ENCODE measurements at places on chromosomes 2 and 18.

DNA sequence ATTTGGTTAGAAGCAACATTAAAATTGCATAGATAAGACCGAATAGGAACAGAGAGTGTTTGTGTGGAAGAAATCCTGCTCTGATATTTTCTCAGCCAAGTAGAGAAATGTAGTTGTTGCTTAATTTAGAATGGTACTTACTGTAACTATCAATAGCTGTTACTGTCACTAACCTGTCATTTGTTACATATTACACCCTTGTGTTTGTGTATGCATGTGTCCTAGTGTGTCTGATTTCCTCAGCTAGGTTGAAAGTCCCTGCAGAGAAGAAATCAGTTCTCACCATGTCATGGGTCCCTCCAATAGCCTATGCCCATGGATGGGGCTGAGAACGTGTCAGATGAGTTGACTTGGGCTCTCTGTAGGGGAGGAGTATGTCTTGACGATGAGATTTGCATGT, 94.4 kb downstream of the SPTBN1 start:
- DNase-seq: no peak

DNA sequence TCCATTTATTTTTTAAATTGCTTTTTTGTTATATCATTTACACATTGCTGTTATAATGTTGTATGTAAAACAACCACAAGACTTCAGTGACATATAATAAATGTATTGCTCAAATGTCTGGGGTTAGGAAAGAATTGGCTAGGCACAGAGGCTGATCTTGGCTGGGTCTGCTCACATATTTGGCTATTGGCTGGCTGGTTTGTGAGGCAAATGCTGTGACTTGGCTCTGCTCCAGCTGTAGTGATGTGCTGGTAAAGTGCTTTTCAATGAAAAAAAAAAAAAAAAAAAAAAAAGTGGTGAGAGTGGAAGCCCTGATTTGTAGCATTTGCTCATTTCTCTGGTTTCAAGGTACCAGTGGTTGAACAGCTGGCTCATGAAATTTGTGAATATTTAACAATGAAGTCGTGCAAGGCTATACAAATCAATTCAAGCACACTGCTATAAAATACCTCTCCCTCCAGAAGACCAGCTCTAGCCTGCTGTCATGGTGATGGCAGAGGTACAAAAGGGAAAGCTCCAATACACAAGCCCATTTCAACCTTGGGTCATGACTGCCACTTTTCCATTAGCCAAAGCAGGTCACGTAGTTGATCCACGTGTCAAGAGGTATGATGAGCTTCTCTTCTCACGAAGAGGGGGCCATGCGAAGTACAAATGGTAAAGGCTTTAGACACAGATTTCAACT, 43.7 kb upstream of the RIT2 start:
- DNase-seq: no peak

- no peak for DNase-seq
These were observed 201.0 kb downstream of the SMAD7 start for GRCh38 chr18:48749768-48750167.

DNA sequence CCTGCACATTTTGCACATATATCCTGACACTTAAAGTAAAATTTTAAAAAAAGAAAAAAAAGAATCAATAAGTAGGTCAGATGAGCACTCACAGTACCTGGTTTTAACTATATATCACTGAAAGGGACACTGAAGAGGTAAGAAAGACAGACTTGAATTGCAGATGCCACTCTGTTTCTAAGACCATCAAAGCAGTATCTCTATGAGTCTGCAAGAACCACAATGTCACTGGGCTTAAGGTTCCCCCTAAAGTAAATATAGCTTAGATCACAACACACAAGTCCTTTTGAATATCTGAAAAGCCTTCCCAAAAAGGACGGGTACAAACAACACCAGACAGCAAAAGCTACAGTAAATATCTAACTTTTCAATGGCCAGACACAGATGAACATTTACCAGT, 57.6 kb downstream of the CYTIP start:
- no peak for DNase-seq

GRCh38 chr2:120516679-120517314, 170.9 kb downstream of the INHBB start:
- no peak for DNase-seq

GRCh38 chr2:240033330-240033678, 3.1 kb upstream of the OR6B2 start:
- DNase-seq: no peak

- DNase-seq: no peak
These were observed 15.1 kb upstream of the LIPG start for GRCh38 chr18:49546719-49547273.

DNA sequence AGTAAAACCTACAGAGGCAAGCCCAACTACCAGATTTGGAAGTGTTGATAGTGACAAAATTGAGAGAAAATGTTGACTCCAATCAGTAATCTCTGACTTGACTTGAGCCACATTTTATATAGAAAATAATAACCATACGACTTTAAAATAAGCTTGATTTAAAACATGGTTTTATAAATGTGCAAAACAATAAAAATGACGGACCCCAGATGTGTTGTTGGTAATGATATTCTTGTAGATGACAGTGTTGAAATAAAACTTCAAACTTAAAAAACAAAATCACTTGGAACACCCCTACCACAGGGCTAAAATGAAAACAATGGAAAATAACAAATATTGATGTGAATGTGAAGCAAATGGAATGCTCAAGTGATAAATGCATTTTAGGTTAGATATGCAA, 188.1 kb downstream of the SRBD1 start:
- DNase-seq: no peak

DNA sequence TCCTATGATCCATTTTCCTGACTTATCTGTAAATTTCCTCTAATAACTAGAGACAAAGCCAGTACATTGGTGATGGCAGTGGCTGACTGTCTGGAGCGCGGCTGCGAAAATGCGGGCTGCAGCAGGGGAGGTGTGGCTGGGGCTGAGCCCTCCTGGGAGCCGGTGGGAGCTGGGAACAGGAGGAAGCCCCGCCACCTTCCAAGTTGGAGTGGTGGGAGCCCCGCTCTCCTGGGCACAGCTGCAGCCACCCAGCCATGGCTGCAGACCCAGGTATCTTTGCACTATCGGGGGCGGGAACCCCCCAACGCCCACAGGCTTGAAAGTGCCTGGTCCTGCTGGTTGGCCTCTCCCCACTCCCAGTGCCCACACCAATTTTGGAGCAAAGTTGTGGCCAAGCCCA, 633.0 kb upstream of the TMEFF2 start:
- DNase-seq: no peak

GRCh38 chr2:197309691-197310231, 819 bp downstream of the ANKRD44 start:
- peak; percentile 57 for DNase-seq

- DNase-seq: no peak
These were observed 14.1 kb upstream of the HOXD1 start for GRCh38 chr2:176174382-176174823.

GRCh38 chr2:180004731-180005130, 2.4 kb downstream of the CWC22 start:
- no peak for DNase-seq

DNA sequence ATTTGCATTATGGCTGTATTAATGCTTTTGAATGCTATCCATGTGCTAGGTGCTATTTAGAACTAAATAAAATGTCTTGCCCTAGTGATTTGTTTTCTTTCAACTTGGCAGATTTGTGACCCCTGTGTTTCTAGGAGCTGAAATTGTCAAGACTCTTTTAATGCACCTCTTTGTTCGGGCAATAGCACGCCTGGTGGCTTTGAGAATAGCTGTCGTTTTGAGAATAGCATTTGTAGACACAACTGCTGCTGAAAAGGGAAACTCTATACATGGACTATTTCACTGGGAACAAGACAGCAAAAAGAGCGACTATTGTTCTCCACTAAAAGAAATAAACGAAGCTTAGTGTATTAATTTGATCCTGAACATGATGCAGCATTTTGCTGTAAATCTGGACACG, 352.1 kb upstream of the ZNF521 start:
- no peak for DNase-seq

DNA sequence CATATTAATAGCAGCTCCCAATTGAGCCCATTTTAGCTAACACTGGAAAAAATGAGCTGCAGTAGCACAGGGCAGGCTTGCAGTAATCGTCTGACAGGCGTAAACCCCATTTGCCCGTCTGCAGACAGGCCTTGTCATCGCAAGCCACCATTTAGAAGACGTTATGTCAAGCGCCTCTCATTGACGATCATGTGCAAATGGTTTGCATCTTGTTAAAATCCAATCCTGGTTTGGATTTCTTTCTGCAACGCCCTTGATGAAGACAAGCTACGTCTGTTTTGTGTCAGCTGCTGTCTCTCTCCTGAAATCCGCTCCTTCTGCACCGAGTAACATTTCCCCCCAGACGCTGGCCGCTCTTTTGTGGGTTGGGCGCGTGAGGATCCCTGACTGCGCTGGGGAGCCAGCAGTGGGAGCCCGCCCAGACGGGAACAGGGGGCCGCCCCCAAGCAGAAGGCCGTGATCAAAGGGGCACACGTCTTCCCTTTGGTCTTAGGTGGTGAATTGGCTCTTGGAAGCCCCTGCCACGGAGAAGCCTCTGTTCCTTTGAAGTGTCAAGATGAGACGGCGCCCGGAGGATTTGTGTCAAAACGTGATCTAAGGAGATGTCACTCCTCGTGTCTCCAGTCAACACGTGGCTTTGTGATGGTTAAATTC, 84.2 kb upstream of the GPC1 start:
- DNase-seq: no peak

- DNase-seq: no peak
These were observed 621 bp downstream of the TXNL1 start for GRCh38 chr18:56637711-56638231.

DNA sequence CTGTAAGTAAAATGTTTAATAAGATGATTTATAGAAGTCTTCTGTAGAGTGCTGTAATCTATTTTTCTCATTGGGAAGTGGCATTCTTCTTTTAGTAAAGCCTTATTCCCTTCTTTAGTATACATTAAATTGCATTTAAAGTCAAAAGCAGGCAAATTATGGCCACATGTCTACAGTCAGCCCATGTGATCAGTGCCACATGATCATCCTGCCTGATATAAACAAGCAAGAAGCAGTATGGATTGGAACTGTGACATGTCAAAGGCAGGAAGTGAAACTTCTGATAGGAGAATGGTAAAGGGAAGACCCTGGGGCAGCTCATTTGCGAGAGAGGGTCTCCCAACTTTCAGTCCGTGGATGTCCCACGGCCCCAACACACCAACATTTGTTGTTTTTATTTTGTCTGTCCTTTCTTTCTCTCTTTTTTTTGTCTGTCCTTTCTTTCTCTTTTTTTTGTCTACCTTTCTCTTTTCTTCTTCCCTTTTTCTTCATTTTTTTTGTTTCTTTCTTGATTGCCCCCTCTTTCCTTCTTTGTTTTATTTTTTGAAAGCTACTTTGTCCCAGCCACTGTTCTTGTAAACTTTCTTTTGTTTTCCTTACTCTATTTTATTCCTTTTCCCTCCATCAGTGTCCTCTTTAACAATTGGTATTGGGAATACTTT, 154.9 kb downstream of the DTNA start:
- no peak for DNase-seq

- no peak for DNase-seq
These were observed 24.9 kb downstream of the ASAP2 start for GRCh38 chr2:9231291-9232165.

DNA sequence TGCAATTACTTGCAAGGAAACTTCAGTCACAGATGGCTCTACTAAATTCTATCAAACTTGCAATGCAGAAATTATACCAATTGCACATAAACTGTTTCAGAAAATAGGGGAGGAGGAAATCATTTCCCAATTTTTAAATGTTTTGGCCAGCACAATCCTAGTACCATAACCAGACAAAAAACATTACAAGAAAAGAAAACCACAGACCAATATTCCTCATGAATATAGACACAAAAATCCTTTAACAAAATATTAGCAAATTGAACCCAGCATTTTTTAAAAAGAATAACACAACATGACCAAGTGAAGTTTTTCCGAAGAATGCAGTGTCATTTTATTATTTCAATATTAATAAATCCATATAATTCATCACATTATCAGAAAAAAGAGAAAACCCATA, 45.8 kb downstream of the INO80C start:
- no peak for DNase-seq

- no peak for DNase-seq
These were observed 2.3 kb downstream of the IMPA2 start for GRCh38 chr18:11983592-11983991.

- DNase-seq: no peak
These were observed 8.3 kb upstream of the RNF103 start for GRCh38 chr2:86631846-86632485.
